ENCODE measurements at places on chromosomes 12 and 14.

- DNase-seq, result no peak
Measured at GRCh38 chr12:103517161-103517560, 21.4 kb upstream of the C12orf42 start.

DNA sequence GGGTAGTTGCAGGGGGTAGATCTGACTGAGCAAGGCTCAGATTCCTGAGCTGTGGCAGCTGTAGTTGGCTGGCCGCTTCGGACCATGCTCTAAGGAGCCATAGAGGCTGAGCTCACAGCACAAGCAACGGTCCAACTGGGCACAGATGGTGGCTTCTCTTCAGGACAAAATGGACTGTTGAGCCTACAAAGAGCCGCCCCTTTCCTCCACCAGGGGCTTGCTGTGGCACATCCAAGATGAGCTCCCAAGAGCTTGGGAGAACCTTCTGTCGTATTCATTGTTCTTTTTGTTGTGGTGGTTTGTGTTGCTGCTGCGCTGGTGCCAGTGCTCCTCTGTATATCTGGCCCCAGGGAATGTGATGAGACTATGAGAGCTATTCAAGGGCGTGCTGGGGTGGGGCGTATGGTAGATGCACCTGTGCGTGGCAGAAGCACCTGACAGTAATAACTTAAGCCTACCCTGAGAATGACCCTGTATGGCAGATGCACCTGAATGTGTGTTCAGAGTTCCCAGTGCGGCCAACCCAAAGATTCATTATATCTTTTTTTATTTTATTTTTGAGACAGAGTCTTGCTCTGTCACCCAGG lies 17.8 kb upstream of the LGALS3 start:
- DNase-seq, result no peak

DNA sequence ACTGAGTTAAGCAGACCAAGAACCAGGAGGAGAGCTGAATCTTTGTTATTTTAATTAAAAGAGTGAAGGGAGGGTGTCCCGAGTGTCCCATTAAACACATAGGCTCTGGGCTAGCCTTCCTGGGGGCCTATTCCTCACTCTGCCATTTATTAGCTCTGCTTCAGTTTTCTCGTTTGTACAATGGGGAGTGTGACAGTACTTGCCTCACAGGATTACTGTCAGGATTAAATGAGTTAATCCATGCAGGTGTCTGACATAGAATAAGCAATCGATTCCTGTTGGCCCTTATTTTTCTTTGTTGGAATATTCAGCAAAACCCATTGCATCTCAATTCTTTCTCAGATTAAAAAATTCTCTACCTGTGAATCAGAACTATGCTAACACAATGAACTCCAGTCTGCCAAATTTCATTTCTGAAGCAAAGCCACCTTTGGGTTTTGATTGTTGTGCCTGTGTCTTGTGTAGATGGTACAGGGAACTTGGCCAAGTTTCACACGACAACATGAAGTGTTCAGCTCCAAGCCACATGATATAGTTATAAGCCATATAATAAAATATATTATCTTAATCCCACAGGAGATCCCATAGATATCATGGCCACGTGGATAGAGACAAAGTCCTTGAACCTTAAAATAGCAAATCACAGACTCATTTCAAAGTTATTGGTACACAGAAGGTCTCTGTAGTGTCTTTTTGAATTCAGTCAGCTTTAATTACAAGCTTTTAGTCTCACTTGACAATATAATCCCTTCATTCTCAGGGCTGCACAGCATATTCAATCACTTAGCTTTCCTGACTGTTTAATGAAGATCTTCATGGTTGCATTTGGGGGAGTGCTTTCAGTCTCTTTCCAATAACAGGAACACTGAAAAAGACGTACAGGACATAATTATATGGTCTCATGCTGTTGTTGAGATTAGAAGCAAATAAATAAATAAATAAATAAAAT lies 34.4 kb upstream of the CRY1 start:
- DNase-seq, result no peak

DNA sequence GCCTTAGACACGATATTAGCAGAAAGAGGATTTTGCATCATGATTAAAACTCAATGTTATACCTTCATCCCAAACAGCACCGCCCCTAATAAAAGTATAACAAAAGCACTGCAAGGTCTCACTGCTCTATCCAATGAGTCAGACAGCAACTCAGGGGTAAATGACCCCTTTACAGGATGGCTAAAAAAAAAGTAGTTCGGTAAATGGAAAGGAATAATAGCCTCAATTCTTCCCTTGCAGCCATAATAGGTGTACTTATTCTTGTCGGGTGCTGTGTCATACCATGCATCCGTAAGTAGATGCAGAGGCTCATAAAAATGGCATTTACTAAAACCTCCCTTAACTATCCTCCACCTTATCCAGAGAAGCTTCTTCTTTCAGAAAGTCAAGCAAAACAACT lies 53.9 kb upstream of the AP4S1 start:
- DNase-seq, result no peak

DNA sequence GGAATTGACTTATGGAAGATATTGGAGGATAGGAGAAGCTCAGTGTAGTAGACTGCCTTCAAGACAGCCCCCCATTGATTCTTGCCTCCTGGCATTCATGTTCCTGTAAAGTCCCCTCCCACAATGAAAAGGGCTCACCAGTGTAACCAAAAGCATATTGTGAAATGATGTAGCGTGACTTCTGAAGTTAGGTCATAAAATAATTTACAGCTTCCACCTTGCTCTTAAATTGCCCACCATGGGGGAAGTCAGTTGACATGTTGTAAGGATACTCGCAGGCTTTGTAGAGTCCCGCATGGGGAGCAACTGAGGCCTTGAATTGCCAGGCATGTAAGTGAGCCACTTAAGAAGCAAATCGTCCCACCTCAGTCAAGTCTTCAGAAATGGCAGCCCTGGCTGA lies 25.1 kb downstream of the GTSF1 start:
- no peak for DNase-seq

- DNase-seq, result no peak
Measured at GRCh38 chr14:64416348-64416932, 28.3 kb downstream of the MTHFD1 start.

DNA sequence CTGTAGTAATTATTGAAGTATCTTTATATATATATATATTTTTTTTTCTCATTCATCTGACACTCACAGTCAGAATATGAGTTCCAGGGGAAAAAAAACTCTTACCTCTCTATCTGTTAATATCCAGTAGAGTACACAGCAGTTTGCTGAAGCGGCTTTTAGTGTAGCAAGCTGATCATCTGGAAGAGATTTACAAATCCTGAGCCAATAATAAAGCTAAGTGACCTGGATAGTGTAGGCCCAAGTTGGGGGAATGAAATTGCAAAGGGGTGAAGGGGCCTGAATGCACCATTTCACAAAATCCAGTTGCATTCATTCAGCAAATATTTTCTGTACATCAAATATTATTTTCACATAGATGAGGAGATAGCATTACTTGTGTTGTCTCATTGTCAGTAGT lies 234.6 kb upstream of the FLRT2 start:
- DNase-seq, result no peak

DNA sequence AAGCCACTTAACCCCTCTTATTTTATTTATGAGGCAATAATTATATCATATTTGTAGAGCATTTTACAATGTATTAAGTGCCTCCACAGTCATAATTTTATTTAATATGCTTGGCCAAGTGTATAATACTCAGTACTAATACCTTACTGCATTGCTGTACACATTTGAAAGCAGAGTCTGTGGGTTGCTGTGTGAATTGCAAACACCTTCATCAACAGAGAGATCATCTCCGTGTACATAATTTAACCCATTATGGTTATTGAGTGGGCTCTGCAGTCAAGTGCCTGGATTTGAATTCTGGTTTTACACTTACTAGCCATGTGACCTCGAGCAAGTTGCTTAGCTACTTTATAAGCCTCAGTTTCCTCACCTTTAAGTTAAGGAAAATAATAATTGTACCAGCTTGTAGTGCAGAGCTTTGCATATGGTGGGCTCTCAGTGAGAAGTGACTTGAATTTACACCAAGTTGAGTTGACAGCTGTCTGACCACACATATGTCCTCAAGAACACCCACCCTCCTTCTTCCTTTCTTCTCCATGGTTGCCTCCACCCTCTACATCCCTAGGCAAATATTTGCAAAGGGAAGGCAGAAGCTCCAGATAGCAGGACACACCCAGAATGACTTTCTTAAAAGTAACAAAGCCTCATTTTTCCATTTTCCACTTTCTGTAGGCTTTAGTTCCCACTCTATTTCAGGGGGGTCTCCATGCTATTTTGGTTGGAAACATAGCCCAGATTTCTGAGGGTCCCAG lies 12.3 kb downstream of the CRACR2A start:
- DNase-seq, result no peak

DNA sequence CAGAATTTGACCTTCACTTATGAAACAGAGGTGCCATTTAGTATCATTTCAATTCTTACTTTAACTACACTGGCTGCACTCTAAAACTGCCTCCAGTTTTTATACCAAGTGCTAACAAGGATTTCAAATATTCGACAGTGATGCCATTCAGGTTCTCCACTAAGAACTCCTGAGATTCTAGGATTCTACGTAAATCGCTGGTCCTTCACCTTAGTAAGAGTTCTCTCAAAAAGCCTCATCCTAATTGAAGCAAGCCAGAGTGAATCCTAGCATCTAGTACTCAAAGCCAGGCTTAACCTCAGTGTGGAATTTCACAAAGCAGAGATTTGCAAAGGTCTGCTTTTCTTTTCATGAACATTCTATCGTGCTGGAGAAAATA lies 3.5 kb downstream of the SLC38A2 start:
- no peak for DNase-seq

DNA sequence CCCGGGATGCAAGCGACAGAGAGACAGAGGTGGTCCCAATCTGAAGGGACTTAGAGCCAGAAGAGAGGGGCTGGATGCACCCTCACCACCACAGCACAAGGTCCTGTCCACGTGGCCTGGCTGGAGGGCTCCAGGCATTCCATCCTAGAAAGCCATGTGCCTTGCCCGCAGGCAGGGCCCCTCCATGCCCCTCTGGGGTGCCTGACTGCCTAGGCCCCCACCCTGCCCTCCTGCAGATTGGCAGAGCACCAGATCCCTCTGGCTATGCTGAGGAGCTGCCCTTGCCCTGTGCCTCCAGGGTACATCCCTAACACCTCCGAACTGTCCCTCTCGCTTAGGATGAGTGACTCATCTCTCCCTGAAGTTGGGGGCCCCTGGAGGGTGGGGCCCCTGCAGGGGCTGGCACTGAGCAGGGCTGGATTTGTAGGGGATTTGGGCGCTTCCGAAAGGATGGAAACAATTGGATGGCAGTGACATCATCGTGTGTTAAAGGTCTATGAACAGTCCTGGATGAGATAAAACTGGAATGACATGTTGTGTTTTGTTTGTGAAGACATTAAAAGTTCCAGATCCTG lies 50.9 kb downstream of the CHGA start:
- no peak for DNase-seq

DNA sequence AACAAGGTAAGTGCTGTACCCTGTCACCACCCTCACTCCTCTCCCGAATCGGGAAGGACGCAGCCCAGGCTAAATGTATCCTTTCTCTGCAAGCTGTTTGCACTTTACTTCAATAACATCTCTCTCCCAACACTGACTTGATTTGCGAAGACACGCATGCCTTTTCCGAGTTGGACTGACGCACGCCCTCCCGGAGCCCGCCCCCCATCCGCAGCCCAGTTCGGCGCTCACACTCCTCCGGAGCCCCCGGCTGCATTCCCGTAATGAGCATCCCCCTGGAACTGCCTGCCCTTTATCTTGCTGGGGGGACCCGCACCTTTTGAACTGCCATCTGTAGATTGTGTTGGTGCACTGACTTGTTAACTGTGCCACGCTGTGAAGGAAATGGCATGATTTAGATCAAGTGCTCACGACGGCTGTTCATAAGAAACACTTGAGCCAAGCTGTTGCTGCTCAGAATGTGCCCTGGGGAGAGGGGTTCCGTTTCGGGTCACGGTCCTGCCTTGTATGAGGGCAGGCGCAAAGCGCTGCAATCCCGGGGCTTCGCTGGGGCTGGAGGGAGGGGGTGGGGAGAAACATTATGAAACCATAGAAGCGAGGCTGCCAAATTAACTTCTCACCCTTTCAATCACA lies 176.6 kb upstream of the CDKN3 start:
- DNase-seq, result no peak

GRCh38 chr12:29620030-29620429 lies 122.5 kb upstream of the OVCH1 start:
- no peak for DNase-seq

DNA sequence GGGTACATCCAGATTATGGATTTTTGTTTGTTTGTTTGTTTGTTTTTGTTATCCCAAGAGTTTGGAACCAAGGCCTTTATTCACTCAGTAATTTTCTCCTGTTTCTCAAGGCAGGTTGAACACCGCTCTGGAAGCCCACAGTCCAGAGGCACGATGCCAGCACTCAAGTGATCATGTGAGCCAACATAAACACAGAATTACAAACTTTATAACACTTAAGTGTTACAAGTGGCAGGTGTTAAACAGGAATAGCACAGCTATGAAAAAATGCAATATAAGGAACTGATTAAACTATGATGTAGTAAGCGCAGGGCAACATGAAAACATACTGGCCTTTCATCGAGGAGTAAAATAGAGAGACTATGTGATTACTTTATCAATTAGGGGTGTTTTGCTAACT lies 1885.8 kb upstream of the SEL1L start:
- no peak for DNase-seq

DNA sequence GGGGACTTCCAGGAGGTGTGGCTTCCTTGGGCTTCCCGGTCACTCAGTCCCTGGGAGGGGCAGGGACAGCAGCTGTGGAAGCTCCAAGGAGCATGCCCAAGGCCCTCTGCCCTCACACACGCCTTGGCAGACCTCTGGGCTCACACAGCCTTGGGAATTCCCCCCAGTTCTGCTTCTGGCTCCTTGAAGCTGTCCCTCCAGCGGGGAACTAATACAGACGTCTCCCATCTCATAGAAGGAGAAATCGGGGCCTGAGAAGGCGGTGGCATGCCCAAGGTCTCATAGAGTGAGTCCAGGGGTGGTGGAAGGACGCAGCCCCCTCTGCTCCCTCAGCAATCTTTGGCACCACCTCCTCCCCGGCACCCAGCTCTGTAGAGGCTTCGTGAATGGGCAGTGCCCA lies 15.7 kb upstream of the TMEM119 start:
- DNase-seq, result no peak

DNA sequence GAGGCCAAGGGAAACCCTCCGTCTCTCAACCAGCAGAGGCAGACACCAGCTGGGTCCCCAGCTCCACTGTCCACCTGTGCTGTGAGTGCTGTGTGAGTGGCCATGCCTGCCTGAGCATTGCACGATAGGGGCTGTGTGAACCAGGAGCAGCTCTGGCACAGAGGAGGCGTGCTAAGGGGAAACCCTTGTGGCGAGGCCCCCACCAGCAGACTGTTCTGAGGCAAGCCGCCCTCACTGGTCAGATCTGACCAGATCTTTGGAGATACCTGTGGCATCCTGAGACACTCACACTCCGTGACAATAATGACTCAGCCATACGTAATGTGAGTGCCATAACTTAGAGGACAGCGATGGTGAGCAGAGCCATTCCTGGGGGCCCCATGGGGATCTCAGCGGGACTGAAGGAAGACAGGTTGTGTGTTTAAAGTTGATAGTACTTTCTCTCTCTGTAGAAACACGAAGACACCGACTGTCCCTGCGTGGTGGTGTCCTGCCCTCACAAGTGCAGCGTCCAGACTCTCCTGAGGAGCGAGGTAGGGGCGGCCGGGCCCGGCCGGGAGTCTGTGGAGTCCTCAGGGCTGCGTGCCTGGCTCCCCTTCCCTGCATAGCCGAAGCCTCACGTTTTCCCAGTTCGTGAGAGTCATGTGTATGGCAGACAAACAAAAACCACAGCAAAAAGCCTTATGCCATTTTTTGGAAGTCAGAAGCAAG lies 36.6 kb upstream of the AMN start:
- no peak for DNase-seq

- no peak for DNase-seq
Measured at GRCh38 chr12:102993537-102993936, 36.1 kb downstream of the ASCL1 start.

All from stimulated activated CD4-positive, alpha-beta T cell treated with anti-CD3 and anti-CD28 coated beads, Interleukin-1b, Interleukin-23, amount 100 ng/mL, for 48 hours (primary cell).